Endodermal cell (in vitro differentiated cells): ENCODE measurements at places on chromosomes 5 and 9. TPM values are rescaled to one million over a fixed set of nuclear protein-coding genes. Genes with fewer than 3 reads are reported as not detected.

GRCh38 chr9:136979769-136980587 lies 2.7 kb downstream of the PTGDS start:
- H3K4me3 ChIP-seq = no peak overlapping the region
- no peaks in the 10 kb centered on the region for H3K36me3 ChIP-seq
- peak; percentile 72 for DNase-seq

- H3K36me3 ChIP-seq = no peaks in the 10 kb centered on the region
- no peak for DNase-seq
- no peak overlapping the region for H3K27ac ChIP-seq
- no peaks in the 10 kb centered on the region for H3K27me3 ChIP-seq
These were observed 52.3 kb upstream of the MOCS2 start for GRCh38 chr5:53161876-53162275.

DNA sequence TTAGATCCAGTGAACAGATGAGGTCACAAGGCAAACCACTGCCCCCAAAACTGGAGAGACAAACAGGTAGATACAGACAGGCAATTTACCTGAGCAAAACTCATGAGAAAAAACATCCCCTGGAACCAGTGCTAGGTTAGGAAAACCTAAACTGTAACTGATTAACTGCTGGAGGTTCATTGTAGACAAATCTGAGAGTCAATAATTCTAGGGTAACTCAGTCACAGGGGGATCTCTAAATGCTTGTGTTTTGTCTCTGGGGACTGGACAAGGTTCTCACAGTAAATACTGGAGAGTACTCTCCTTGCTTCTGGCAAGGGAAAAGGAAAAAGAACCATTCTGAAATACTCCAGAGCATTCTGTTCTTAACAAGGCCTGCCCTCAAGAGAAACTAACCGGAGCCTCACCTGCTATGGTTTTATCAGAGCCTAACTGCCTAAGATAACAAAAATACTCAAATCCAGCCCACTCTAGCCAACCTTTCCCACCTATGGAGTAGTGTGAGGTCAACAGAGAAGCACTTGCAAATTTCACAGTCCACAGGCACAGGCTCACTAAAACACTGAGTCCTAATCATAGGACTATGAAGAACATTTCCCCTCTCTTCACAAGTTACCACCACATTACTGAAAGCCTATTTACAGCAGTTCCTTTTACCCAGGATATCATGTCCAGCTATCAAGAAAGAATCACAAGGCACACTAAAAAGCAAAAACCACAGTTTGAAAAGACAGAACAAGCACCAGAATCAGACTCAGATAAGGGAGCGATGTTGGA lies 139.9 kb upstream of the ACOT12 start:
- DNase-seq = no peak
- H3K4me3 ChIP-seq = no peak overlapping the region
- no peaks in the 10 kb centered on the region for H3K27me3 ChIP-seq
- no peak overlapping the region for H3K27ac ChIP-seq
- H3K36me3 ChIP-seq = no peaks in the 10 kb centered on the region

HTR4 gene
- not detected in 2 replicates for total RNA-seq

DNA sequence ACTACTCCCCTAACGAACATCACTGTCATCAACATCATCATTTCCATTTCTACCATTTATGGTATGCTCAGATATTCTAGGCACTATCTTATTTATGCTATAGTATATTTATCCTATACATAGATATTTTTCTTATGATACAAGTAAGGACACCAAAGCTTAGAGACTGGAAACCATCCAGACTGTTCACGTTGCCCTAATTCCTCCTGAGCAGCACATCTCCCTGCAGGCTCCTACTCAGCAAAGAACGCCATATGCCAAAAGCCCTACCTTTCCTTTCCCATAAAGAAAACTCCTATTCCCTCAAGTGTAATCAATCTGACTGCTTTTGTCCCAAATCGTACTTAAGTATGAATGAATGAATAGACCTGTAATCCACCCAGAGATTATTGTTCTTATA lies 247.0 kb downstream of the PRELID2 start:
- no peaks in the 10 kb centered on the region for H3K36me3 ChIP-seq
- H3K4me3 ChIP-seq = no peak overlapping the region
- no peak for DNase-seq
- no peaks in the 10 kb centered on the region for H3K4me1 ChIP-seq

ADAMTS13 gene
- total RNA-seq = 18.8 to 24.6 TPM (median 21.7 TPM) in 3 replicates

PCDHB7 gene
- 0.26 to 0.72 TPM (median 0.42 TPM) in 3 replicates for total RNA-seq

PPP1R2B gene
- total RNA-seq = not detected in 3 replicates

DNA sequence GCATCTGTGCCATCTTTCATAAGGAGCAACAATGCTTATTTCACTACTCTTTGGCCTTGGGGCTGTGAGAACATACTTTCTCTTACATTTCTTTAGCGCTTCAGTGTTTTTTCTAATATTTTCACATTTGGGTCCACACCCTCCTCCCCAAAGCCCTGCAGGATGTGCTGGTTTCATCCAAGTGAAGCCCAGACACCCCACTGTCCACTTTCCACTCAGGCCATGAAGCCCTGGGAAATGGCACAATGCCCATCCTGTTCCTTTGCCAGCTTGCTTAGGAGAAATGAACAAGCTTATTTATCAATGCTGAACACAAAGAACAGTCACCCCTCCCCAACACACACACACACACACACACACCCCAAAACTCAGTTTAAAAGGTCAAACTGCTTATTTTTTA lies 17.3 kb upstream of the TMOD1 start:
- H3K36me3 ChIP-seq = peaks cover 69% of the 10 kb centered on the region
- no peak for DNase-seq
- H3K4me1 ChIP-seq = no peaks in the 10 kb centered on the region
- no peak overlapping the region for H3K27ac ChIP-seq
- no peaks in the 10 kb centered on the region for H3K27me3 ChIP-seq

GRCh38 chr9:89746385-89747116 lies 141.7 kb downstream of the GADD45G start:
- H3K27ac ChIP-seq = peak overlapping the region; percentile 36
- no peaks in the 10 kb centered on the region for H3K27me3 ChIP-seq
- H3K36me3 ChIP-seq = no peaks in the 10 kb centered on the region
- DNase-seq = no peak
- H3K4me3 ChIP-seq = no peak overlapping the region

RNF183 gene
- total RNA-seq = 0.50 to 1.0 TPM (median 0.97 TPM) in 3 replicates

- no peaks in the 10 kb centered on the region for H3K4me1 ChIP-seq
- DNase-seq = no peak
- H3K27me3 ChIP-seq = peaks cover 3% of the 10 kb centered on the region
- no peak overlapping the region for H3K4me3 ChIP-seq
- H3K36me3 ChIP-seq = no peaks in the 10 kb centered on the region
- no peak overlapping the region for H3K27ac ChIP-seq
These were observed 745.2 kb upstream of the C9orf72 start for GRCh38 chr9:28318515-28318914.

DNA sequence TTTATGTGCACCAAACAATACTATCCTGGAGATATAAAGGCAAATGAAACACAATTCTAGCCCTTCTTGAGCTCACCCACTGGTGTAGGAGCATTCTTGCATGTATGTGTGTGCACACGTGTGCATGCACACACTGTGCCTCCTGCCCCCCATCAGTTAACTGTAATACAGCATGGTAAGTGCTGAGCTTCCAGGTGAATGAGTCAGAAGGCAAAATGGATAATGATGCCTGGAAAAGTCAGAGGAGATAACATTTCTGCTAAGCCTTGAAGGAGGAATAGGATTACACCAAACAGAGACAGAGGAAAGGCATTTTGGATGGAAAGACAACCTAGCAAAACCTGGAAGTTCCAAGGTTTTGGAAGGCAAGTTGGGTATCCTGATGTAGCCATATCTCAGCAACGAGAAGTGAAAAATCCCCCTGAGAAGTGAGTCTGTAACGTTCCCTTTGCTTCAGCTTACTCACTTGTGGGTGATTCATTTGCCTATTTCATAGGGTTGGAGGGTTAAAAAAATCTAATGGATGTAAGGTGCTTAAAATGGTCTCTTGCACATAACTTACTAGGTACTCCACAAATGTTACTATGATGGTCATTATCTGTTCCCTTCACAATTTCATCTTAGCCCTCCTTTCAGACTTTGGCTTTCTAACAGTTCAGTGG lies 101.4 kb upstream of the STC2 start:
- H3K4me1 ChIP-seq = no peaks in the 10 kb centered on the region
- H3K27me3 ChIP-seq = peaks cover 4% of the 10 kb centered on the region
- no peak overlapping the region for H3K27ac ChIP-seq
- DNase-seq = no peak
- H3K36me3 ChIP-seq = no peaks in the 10 kb centered on the region

- H3K27me3 ChIP-seq = no peaks in the 10 kb centered on the region
- no peaks in the 10 kb centered on the region for H3K36me3 ChIP-seq
- no peak for DNase-seq
- H3K27ac ChIP-seq = no peak overlapping the region
These were observed 35.0 kb upstream of the ARRDC3 start for GRCh38 chr5:91418158-91418557.

DNA sequence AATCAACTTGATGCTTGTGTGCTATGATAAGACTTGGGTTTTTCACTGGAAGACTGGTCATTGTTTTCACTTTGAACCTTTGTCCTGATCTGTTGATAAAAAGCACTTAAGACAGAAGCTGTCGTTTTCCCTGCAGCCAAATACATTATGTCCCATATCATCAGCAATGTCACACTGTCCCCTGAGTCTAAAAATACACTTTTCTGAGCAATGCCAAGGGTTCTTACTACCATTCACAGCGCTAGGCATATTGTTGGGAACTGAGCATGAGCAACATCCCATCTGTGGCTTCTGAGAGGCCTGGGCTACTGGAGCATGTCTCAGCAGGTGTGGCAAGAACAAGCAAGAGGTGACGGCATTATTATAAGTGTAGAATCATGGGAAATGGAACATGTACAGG lies 81.8 kb downstream of the SEMA6A start:
- no peaks in the 10 kb centered on the region for H3K27me3 ChIP-seq
- no peak overlapping the region for H3K27ac ChIP-seq
- H3K4me3 ChIP-seq = no peak overlapping the region
- peak; percentile 45 for DNase-seq
- peaks cover 47% of the 10 kb centered on the region for H3K36me3 ChIP-seq
- peaks cover 13% of the 10 kb centered on the region for H3K4me1 ChIP-seq

C5orf58 gene
- total RNA-seq = 1.2 TPM in 1 of 3 replicates, not detected in the others

GRCh38 chr9:127397646-127398274 lies 791 bp downstream of the SLC2A8 start:
- peaks cover 12% of the 10 kb centered on the region for H3K4me1 ChIP-seq
- peak; percentile 78 for DNase-seq
- H3K4me3 ChIP-seq = peak overlapping the region; percentile 81
- H3K27ac ChIP-seq = no peak overlapping the region
